ENCODE measurements at places on chromosomes 4 and X.

DNA sequence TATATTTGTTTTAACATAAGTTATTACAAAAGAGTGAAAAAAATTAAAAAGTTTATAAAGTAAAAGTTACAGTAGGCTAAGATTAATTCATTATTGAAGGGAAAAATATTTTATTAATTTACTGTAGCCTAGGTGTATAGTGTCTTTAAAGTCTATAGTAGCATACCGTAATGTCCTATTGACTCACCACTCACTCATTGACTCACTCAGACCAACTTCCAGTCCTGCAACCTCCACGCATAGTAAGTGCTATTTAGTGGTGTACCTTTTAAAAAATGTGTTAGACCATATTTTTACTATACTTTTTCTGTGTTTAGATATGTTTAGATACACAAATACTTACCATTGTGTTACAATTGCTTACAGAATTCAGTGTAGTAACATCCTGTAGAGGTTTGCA is 841.1 kb downstream of the CENPC start:
- DNase-seq = no peak

- no peak for DNase-seq
These were observed 23.5 kb upstream of the DUSP9 start for GRCh38 chrX:153623310-153624029.

GRCh38 chrX:137187540-137187939 is 153.7 kb upstream of the GPR101 start:
- DNase-seq = no peak

- no peak for DNase-seq
These were observed 11.6 kb downstream of the THAP6 start for GRCh38 chr4:75525910-75526309.

- DNase-seq = no peak
These were observed 9.1 kb downstream of the ELF2 start for GRCh38 chr4:139167774-139168444.

DNA sequence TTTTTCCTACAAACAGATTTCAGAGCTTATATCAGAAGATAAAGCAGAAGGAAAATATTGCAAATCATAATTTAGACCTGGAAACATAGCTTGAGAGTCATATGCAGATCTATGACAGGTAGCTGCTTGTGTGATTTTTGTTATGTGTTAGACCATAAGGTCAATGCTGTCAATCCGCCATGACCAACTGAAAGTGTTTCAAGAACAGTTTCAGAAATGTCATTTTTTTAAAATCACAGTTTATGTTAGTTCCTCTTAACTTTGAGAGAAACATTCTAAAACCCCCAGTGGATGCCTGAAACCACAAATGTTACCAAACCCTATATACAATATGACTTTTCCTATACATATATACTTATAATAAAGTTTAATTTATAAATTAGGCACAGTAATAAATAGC is 391.3 kb upstream of the FAM241A start:
- no peak for DNase-seq

DNA sequence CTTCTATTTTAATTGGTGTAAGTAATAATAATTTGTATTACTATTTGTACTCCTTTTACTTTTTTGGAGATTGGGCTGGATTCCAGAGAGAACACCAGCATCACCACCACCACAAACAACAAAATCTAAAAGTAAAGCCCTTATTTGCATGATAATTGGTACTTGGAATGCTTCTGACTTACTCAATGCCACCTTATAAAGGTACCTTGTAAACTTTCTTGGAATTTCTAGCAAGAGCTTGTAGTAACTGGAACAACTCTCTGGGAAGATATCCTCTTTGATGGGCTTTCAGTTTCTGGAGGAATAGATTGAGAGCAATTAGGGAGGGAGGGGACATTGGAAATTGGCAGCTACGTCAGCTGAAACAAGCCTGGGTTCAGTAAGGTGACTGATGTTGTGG is 20.2 kb upstream of the PITX2 start:
- DNase-seq = no peak

- no peak for DNase-seq
These were observed 548.6 kb downstream of the TLL1 start for GRCh38 chr4:166421556-166422156.

- no peak for DNase-seq
These were observed 34.7 kb downstream of the IL13RA1 start for GRCh38 chrX:118761939-118762707.

- no peak for DNase-seq
These were observed 102.1 kb upstream of the RASGEF1B start for GRCh38 chr4:81573840-81574239.

GRCh38 chr4:21209860-21210259 is 509.6 kb downstream of the PACRGL start:
- DNase-seq = no peak

DNA sequence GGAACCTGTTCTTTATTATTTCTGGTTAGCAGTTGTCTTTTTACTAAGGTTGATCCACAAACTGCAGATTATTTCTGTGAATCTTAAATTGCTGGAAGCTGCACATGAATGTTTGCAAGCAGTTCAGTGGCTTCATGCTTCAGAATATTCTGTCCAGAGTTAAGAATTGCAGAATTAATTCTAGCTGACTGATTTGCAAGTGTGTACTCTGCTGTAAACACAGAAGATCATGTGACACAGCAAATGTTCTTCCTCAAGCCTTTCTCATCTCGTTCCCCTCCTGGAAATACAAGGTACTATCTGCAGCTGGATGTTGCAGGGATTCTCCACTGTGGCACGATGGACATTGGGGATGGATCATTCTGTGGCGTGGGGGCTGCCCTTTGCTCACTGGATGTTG is 16.8 kb upstream of the CLTRN start:
- DNase-seq = no peak

DNA sequence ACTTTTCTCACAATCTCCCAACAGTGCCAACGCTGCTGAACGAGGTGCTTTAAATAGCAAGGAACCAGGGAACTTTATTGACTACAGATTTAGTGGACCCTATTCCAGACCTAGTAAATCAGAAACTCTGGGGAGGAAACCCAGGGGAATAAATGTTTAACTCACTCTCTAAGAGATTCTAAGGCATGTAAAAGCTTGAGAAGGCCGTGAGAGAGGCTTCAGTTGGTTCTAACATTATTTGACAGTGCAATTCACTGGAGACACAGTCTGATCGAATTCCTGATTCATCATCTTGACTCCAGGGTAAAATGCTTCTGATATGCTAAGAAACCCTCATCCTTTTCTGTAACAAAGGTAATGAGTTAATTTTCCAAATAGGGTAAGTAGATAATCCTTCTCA is 494.4 kb downstream of the KCNIP4 start:
- DNase-seq = no peak

DNA sequence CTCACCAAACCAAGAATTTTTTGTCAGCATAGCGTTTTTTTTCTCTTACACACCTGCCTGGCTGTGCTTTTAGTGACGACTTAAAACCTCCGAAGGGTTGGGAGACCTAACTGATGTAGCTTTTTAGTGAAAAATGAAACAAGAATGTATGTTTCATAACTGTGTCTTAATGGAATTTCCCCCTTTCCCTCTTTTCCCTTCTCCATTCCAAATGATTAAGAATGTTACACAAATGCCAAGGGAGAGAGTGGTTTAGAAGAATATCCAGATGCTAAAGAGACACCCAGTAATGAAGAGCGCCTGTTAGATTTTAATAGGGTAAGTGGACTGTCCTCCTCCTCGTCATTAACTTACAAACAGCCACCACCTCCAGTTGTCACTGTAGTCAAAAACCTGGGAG is 33.2 kb upstream of the TBC1D14 start:
- no peak for DNase-seq

DNA sequence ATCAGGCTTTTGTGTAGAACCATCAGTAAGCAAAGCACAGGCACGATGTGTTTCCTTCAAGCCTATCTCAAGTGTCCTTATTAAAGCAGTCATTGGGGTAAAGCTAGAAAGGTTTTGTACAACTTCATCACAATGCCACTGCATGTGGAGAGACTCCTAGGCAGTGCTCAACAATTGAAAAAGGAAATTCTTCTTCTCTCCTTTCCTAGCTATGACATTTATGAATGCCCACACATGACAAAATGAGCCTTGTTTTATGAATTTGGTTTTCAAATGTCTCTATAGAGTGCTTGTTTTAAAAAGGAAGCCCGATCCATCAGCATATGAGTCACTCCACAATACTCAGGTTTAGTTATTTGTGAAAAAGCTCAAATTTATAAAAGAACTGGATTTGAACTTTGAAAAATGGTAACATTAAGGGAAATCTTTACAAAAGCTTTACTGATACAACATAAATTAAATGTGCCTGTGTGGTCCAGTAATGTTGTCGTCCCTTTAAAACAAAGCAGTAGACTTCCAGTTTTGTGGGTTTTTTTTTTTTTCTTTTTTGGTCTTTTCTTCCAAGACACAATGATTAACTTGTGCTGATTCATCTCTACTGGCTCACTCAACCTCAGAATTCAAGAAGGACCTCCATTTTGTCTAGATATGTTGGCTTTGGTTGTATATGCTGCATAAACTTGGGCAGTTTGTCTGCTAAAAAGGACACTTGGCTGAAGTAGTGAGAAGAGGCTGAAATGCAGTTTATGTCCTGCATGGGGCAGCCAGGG is 273.8 kb downstream of the GASK1B start:
- DNase-seq = no peak

DNA sequence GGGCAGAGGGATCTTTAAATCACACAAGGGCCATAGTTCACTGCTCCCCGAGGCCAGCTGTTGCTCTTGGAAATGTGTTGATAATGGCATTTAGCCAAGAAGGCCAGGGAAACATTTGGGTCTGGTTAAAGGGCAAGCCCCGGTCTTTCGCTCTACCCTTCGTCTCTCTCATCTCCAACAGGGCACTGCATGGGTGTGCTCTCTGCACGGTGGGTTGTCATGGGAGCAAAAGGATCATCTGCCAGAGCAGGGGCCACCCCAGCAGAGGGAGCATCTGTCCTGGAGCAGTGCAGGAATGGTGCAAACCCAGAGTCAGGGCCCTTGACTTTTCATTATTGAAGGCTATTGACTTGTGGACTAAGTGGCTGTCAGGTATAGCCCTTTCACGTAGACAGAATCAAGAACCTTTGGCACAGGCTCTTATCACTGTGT is 22.7 kb upstream of the PGRMC2 start:
- no peak for DNase-seq

DNA sequence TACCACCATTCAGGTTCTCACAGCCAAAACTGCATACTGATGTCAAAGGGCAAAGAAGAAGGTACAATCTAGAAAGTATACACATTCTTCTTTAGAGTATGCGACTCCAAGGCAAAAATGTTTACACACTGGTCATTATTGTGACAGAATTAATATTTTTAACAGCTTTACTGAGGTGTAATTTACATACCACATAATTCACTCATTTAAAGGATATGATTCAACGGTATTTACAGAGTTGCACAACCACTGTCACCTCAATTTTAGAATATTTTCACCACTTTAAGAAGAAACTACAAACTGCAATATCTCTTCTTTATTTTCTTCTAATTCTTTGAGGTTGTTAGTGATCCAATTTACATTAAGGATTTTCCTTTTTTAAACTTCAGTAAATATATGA is 325.4 kb upstream of the SMIM31 start:
- DNase-seq = no peak

DNA sequence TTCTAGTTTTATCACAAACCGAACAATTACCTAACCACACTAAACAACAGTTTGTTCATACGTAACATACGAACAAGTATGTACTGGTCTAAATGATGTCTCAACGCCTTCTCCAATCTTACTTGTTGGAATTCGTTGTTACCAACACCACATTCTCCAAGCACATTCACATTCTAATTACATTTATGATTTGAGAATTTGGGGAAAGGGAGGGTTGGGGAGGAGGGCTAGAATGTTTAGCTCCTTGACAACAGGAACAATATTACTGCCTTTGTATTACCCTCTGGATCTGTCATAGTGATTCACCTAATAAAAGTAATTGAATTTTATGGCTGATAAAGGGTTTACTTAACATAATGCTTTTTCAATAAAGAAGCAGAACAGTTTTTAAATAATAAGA is 24.4 kb downstream of the LCORL start:
- DNase-seq = no peak

GRCh38 chr4:184053434-184053833 is 148.3 kb downstream of the STOX2 start:
- DNase-seq = no peak

GRCh38 chrX:68571292-68571609 is 72.4 kb downstream of the YIPF6 start:
- no peak for DNase-seq

- no peak for DNase-seq
These were observed 187.0 kb downstream of the CCNG2 start for GRCh38 chr4:77344001-77344400.

DNA sequence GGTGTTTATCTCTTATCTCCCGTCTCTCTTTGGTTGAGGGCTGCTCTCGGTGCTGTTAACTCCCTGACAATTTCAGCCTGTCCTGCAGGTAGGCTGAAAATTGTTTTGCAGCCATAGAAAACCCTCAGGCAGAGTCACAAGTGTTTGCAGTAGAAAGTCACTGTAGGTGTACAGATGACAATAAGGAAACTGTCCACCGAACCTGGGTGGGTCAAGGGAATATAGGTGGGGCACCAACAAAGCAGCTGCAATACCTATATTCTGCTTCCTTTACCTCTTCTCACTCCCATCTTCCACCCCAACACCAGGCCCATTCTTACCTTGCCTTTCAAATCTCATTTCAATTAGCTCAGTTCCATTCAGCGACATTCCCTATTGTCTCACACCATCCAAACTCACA is 381.8 kb downstream of the PPP1R2C start:
- DNase-seq = no peak

GRCh38 chr4:180304321-180304720 is 1938.9 kb upstream of the TENM3 start:
- no peak for DNase-seq

DNA sequence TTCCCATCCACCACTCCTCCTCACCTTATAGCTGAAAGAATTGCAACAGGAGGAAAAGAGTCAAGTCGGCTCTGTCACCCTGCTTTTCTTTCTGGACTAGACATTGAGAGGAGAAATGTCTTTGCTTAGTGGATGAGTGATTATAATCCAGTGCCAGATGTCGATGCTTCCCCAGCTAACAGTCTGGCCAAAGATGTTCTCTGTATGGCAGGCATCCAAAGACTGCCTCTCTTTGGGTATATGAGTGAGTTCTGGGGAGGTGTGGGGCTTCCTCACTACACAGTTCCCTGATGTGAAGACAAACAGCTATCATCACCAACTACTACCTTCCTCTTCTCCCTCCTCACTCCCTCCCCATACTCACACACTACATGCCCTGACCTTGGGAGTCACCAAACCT is 90.9 kb downstream of the COMMD8 start:
- no peak for DNase-seq

GRCh38 chr4:18980516-18981233 is 959.1 kb upstream of the LCORL start:
- no peak for DNase-seq

DNA sequence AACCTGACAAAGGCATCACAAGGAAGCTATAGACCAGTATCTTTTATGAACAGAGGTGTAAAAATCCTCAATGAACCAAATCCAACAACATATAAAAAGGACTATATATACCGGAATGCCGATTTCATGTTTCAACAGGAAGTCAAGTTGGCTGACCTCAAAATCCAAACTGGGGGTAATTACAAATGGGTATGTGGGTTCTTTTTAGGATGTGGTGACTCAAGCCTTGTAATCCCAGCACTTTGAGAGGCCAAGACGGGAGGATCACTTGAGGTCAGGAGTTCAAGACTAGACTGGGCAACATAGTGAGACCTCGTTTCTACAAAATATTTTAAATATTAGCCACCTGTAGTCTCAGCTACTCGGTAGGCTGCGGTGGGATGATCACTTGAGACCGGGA is 10.4 kb downstream of the PRSS48 start:
- DNase-seq = no peak

Measured in stimulated activated CD8-positive, alpha-beta memory T cell treated with anti-CD3 and anti-CD28 coated beads, Interleukin-7, amount 100 ng/mL, for 24 hours (primary cell).